NCI-H1694 (cell line): ENCODE measurements at places on chromosomes 1 and 21.

DNA sequence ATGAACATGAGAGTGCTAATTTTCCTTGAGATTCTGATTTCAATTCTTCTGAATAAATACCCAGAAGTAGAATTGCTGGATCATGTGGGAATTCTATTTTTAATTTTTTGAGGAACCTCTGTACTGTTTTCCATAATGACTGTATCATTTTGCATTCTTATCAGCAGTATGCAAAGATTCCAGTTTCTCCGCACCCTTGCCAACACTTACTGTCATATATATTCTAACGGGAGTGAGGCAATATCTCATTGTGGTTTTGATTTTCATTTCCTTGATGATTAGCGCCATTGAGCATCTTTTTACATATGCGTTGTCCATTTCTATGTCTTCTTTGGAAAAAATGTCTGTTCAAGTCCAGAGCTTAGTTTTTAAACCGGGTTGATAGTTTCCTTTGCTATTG, 33.2 kb downstream of the VCAM1 start:
- DNase-seq = no peak

DNA sequence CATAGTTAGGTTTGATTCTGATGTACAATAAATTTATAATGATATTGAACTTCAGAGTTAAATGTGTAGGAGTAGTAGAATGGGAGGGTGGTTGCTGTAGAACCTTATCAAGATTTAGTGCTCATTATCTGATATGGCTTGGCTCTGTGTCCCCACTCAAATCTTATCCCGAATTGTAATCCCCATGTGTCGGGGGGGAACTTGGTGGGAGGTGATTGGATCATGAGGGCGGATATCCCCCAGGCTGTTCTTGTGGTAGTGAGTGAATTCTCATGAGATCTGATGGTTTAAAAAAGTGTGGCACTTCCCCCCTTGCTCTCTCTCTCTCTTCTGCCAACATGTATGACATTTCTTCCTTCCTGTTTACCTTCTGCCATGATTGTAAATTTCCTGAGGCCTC, 265.5 kb downstream of the GRIK1 start:
- DNase-seq = no peak

- DNase-seq = peak; percentile 64
Observed at GRCh38 chr21:44966135-44967081, 26.6 kb downstream of the SLX9 start.

GRCh38 chr1:227947386-227947675, 401 bp downstream of the WNT9A start:
- DNase-seq = no peak

DNA sequence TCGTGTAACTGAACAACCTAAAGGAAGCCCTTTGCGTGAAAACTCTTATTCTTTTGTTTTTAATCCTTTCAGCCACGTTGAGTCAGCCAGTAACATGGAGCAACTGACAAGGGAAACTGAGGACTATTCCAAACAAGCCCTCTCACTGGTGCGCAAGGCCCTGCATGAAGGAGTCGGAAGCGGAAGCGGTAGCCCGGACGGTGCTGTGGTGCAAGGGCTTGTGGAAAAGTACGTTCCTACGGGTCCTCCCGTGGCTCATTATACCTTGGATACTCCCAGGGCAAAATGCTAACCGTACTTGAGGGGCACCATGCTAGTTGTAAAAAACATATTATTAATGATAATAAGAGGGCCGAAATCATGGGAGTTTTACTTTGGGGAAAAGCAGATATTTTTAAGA, 49.4 kb downstream of the LAMC2 start:
- no peak for DNase-seq

- DNase-seq = no peak
Observed at GRCh38 chr1:115036814-115037507, 7.3 kb downstream of the TSHB start.

DNA sequence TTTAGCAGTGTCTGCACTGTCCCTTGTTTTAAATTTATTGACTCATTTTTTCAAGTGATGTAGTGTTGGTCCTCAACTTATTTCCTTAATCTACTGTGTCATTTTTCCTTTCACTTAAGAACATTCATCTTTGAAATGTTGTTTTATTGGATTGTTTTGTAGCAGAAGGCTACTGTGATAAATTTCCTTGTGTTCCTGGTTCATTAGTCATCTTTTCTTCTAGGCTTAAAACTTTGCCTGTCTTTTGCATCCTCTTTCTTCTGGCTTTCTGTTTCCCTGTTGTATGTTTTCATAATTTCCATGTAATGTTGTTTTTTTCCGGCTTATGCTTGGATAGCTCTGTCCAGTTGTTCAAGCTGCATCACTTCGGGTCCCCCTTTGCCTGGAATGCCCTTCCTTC, 61.9 kb downstream of the UBE2T start:
- DNase-seq = no peak

DNA sequence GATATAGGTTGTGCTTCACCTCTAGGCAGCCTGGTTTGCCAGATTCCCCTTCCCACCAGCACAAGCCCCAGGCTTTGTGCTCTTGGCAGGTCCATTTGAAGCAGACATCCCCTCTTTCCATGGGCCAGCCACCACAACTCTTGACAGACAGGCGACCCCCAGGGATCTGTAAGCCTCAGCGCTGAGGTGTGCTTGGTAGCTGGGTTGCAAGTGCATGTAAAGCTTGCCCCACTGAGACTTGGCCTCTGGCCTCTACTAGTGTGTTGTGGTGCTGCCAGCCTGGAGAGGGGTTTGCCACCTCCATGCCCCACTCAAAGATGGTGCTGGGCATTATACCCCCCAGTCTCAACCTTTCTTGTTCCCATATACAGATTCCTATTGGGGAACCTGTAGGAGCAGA, 103.9 kb downstream of the HMCN1 start:
- no peak for DNase-seq

DNA sequence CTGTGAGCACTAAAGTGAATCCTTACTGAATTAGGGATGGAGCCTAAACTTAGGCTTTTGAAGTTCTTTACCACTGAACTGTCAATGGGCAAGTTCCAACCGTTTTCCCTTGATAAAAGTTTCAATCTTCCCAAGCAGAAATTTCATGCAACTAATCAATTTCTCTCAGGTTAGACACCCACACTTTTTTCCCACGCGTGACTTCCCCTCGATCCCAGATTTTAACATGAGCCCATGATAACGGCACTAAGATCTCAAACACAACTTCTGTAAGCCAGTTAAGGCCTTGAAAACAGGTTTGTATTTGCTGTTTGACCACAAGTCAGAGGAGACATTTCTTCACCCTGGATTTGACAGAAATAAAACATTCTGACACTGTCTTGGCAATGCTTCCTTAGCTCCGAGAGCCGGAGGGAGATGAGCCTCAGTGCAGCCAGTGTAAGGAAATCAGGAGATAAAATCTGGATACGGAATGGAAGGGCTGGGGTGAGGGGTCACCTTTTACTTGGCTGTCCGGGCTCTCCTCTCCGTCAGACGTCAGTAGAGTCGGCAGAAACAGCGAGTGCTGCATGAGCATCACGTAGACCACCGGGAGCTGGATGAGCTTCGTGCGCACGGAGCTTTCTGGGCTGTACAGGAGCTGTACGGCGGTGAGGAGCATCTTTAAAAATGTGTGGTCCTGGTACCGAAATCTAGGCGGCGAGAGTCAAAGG, 39.7 kb downstream of the MRAP start:
- DNase-seq = no peak

DNA sequence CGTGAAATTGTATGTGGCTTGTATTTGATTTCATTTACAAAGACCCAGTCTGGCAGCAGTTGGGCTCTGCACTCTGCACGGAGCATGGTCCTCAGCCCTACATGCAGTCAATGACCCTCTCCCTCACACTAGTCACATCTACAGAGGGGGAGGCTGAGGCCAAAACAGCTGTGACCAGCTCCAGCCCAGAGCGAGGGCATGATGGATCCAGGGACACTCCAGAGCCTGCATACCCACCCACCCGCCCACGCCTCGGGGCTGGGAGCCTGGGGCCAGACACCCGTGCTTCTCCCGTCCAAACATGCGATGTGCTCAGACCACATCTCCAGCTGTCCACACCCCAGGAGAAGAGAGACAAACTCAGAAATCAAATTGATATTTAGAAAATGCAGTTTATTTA, 14.0 kb upstream of the PRDM16 start:
- no peak for DNase-seq

GRCh38 chr1:156947818-156948525, 27.5 kb downstream of the LRRC71 start:
- DNase-seq = no peak

DNA sequence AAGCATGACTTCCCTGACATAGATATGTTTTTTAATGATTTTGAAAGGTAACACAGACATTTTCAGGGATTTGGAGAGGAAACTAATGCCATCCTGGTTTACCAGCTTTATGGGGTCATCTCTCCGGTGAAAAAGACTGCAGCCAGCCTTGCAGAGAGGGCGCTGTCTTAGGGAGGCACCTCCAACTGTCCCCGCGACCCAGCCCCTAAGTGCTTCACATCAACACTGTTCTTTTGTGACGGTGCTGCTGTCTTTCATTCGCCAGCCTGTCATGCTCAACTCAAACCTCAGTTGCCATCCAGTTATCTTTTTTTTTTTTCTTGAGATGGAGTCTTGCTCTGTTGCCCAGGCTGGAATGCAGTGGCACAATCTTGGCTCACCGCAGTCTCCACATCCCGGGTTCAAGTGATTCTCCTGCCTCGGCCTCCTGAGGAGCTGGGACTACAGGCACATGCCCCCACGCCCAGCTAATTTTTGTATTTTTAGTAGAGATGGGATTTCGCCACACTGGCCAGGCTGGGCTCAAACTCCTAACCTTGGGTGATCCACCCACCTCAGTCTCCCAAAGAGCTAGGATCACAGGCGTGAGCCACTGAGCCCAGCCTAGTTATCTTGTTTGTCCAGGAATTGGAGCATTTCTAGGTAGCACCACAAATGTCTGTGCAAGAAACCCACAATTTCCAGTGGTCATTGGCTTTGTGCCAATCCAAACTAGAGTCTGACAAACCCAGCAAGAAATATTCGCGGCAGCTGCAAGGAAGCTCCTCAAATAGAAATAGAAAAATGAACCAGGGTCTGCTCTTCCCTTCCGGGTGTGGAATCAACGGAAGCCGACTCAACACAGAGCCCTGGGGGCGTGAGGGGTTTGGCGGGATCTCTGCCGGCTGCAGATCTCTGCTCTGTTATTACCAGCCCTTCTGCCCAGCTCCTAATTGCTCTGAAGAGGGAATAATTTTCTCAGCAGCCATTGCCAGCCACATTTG, 24.2 kb downstream of the PDE9A start:
- no peak for DNase-seq

- DNase-seq = no peak
Observed at GRCh38 chr1:225364439-225364838, 63.4 kb downstream of the LBR start.

- DNase-seq = no peak
Observed at GRCh38 chr1:230636575-230637148, 5.6 kb upstream of the COG2 start.

DNA sequence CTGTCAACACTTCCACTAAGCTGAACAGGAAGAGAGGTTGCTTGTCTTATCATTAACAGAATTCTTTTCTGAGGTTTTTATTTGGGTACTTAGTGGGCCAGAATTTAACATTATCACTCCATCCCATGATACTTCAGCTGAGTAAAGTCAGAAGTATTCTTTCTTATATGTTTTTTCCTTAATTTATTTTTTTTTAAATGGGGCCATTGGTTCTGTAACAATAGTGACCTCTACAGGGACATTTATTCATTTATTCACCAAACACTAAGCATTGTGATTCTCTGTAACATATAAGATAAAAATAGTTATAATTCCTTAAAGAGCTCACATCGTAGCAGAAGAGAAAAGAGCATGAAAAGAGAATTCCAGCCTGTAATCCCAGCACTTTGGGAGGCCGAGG, 9.8 kb downstream of the GREM2 start:
- DNase-seq = no peak

DNA sequence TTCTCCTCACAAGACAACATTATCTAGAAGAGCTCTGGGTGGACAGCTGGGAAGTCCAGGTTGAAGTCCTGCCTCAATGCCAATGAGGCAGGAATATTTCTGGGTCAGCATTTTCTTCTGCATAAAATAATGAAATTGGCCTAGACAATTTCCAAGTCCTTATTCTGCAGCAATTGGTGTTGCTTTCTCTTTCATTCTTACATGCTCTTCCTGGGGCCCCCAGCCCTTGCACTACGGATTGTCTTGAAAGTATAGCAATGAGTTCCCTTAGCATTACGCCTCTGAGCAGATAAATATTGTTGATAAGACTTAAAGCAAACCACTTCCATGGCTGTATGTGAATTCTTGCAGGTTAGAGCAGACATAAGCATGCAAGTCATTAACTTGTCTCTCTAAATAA, 188.5 kb downstream of the TGFBR3 start:
- DNase-seq = no peak

GRCh38 chr21:31675960-31676359, 16.5 kb downstream of the SOD1 start:
- DNase-seq = no peak

GRCh38 chr1:243514927-243515326, 259.1 kb downstream of the SDCCAG8 start:
- no peak for DNase-seq

DNA sequence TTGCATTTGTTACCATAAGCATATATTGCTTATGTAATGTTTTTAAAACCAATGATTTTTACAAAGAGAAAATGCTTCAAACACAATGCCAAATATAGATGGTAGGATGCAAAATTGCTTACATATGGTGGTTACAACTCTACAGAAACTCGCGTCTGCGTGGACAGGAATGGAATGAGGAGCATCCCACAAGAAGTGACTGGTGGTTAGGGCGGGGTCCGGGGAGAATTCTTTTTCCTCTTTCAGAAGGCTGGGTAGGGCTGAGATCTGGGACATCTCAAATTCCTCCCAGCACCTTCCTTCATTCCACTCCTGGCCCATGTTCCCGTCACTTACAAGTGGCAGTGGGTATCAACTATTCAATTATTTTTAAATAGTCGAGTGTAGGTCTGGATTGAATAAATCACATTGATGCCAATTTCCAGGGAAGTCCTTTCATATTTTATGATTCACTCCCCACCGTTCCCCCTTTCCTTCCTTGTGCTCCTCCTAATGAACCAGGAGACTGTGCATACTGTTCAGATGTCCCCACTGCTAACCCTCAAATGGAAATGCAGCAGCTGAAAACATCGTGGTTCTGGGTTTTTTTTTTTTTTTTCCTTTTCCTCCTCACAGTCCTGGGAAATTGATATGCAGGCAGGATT, 174.5 kb upstream of the POU3F1 start:
- no peak for DNase-seq

DNA sequence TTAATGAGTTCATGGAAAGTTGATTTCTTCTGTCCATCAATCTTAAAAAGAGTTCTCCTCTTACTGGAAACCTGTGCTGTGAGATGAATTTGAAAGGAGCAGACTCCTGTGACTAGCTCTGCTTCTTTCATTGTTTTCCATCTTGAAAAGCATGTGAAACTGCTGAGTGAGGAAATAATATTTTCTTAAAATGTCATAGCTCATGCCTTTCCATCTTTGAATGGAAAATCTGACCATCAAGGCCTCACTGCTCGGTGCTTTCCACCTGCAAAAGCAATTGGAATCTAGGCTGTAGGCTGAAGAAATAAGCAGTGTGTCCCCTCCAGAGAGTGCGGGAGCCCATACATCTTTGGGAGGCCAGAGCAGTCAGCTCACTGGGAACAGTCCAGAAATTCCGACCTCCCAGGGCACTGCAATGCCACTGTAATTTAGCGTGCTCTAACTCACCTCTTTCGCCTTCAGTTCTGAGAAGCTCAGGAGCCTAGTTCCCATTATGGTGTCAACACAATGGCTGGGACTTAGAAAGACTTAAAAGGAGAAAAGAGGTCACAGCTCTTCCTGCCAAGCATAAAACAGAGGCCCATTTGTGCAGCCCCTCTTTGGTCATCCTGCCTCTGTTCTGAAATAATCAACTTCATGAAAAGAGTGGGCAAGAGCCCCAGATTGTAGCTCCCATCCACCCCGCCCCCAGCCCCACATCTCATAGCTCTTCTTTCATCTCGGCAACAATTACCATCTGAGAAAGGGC, 50.4 kb upstream of the F3 start:
- no peak for DNase-seq

GRCh38 chr1:186627019-186627418, 53.2 kb downstream of the PTGS2 start:
- no peak for DNase-seq
